ENCODE measurements at places on chromosomes 1 and 21. TPM values are rescaled to one million over a fixed set of nuclear protein-coding genes. Genes with fewer than 3 reads are reported as not detected.

VAV3 gene
- total RNA-seq, result 36.1 TPM

TMEM52 gene
- total RNA-seq, result 0.13 TPM

C1orf226 gene
- 0.13 TPM for total RNA-seq

OR2L8 gene
- not detected for total RNA-seq

MYOG gene
- total RNA-seq, result not detected

TRIM63 gene
- not detected for total RNA-seq

GPN2 gene
- total RNA-seq, result 6.8 TPM

H3-3A gene
- total RNA-seq, result 315 TPM

All from dermis microvascular lymphatic vessel endothelial cell (primary cell).